H7 (cell line): ENCODE measurements at places on chromosomes 1 and 21.

- DNase-seq: no peak
These were observed 42.2 kb downstream of the H3-3A start for GRCh38 chr1:226104671-226105121.

DNA sequence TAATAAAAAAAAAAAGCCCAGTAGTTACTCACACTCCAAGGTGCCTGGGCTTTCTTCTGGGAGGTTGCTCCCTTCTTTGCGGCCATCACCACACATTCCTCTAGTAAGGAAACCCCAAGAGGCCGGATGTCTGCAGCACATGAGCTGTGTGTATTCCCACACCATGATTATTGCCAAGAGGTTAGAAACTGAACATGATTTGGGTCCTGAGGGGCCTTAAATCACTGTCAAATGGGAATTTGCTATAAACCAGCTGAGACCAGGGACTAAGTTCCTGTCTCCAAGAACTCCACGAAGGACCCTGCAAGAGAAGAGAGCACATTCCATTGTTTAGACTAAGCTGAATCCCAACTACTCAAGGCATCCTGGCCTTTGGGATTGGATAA is 85.3 kb upstream of the SSX2IP start:
- no peak for DNase-seq

GRCh38 chr1:198959032-198959431 is 320.2 kb downstream of the PTPRC start:
- no peak for DNase-seq

GRCh38 chr1:107964336-107965109 is 457 bp downstream of the VAV3 start:
- peak; percentile 78 for DNase-seq

DNA sequence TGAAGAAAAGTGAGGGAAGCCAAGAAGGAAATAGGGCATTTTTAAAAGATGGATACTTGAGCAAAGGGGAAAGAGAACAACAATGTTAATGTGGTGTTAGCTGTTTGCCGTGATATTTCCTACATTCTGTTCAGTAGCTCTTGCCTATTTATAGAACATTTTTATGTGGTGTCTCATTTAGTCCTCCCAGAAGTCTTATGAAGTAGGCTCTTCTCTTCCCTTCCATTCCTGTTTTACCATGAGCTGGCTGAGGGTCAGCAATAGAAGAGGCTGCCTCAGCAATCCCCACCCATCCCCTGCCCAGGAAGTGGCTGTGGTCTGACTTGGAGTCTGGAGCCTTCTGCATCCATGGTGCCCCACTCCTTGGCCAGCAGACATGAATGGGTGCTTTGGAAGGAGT is 60.1 kb downstream of the KIAA0040 start:
- no peak for DNase-seq

- no peak for DNase-seq
These were observed 21.1 kb upstream of the LAMC2 start for GRCh38 chr1:183164963-183165362.

DNA sequence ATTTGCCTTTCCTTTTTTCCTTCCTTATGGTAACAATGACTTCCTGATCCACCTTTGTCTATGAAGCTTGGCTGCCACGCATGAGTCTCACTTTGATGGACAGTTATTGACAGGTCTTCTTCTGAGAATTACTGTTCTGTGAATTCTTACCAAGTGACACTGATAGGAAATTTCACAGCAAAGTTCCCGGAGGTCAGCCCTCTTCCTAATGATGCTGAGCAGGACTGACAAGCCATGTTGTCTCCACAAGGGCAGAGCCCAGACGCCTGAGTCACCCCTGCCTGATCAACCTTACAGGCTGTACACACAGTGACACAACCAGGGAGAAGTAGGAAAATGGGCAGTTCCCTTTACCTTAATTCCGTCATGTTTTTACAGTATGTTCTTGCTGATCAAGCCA is 44.2 kb downstream of the ZC3H11B start:
- DNase-seq: no peak

GRCh38 chr1:193569096-193569982 is 382.9 kb upstream of the B3GALT2 start:
- DNase-seq: no peak

GRCh38 chr1:169326956-169327268 is 40.7 kb downstream of the NME7 start:
- DNase-seq: no peak

- no peak for DNase-seq
These were observed 725.1 kb downstream of the BRINP3 start for GRCh38 chr1:189752461-189752995.

DNA sequence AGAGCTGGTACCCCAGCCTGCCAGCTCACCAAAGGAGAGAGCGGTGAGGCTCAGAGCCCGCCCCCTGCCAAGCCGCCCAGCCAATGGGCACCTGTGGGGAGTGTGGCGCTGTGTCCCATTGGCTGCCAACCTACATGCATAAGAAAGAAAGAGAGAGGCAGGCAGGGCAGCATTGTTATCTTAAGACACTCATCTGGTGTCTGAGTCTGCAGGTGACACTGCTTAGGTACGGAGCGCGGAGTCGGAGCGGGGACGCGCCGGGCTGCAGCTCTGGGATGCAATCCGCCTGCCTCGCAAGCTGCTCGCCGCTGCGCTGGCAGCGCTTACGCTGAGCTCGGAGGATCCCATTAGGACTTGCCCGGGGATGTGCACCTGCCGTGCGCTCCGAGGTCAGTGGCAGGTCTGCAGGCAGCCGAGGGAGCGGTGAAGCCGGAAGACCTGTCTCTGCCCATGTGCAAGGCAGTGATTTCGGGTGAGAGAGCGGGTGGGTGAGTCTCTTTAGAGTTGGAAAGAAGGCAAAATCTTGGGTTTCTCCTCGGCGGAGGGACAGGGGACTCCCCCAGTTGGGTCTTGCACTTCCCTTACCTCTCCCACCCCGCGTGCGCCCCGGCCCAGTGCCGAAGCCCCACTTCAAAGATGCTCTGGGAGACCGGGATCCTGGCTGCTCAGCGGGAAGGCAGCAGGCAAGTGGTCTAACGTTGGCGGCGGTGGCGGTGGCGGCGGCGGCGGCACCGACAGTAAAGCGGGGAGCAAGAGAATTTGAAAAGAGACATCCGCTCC is at the start of gene BRINP2:
Gene BRINP2, plus strand, starts transcription at position 203 of the 780 bp plus-strand sequence. CDS start 58,919 bp downstream, outside the sequence.
- peak; percentile 93 for DNase-seq

- DNase-seq: peak; percentile 24
These were observed 9.6 kb downstream of the ACTRT2 start for GRCh38 chr1:3030663-3031381.

GRCh38 chr1:76921590-76921989 is 54.3 kb downstream of the ST6GALNAC5 start:
- DNase-seq: no peak

DNA sequence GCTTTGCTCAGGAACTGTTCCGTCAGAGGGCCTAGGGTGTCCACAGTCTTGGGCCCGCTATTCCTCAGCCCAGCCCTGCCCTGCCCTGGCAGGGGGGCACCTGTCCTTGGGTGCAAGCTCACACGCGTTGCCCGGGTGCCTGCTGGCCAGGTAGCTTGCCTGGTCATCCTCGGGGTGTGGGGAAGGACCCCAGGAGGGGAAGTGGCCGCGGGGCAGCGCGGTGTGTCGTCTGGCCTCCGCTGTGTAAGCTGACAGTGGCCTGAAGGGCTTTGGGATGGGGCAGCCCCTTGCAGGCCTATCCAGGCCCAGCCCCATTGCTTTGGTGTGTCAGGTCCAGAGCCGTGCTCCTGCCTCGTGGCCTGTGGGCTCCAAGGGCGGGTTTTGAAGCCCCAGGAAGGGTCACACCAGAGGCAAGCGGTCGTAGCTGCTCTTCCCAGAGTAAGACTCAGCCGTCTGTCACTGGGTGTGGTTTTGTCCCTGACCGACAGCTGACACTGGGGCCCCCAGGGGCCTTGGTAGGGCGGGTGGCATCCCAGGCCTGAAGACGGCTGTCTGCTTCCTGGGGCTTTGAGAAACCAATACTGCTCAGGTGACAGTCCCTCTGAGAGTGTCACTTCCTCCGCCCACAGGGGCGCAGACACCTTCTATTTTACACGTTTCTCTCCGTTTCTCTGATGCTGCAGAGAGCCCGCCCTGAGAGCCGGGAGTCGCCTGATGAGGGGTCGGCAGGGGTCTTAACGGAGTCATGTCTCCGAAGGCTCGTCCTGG is 72.1 kb downstream of the SKI start:
- no peak for DNase-seq

- DNase-seq: no peak
These were observed 74.6 kb downstream of the CRB1 start for GRCh38 chr1:197342669-197343068.

- DNase-seq: no peak
These were observed 209.0 kb upstream of the TMEM51 start for GRCh38 chr1:14944471-14944985.

- no peak for DNase-seq
These were observed 1.8 kb downstream of the CELA2B start for GRCh38 chr1:15477646-15478212.

- DNase-seq: peak; percentile 38
These were observed 288.7 kb downstream of the SPATA17 start for GRCh38 chr1:217919683-217920388.

DNA sequence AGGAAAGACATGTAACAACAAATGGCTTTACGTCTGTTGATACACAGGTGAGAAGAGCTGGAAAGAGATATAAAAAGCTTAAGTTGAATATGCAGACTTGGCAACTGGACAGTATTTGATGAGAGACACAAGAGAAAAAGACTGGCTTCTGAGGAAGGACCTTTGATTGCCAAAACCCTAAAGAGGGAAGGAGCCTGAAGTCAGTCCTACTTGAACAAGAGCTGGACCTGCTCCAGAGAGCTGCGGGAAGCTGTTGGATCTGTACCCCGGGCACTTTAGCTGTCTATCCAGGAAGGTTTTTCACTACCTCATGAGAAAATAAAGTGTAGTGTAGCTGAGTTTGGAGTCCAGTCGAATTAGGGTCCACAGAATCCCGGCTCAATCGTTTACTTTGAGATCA is 25.3 kb upstream of the LRRC8B start:
- DNase-seq: no peak

DNA sequence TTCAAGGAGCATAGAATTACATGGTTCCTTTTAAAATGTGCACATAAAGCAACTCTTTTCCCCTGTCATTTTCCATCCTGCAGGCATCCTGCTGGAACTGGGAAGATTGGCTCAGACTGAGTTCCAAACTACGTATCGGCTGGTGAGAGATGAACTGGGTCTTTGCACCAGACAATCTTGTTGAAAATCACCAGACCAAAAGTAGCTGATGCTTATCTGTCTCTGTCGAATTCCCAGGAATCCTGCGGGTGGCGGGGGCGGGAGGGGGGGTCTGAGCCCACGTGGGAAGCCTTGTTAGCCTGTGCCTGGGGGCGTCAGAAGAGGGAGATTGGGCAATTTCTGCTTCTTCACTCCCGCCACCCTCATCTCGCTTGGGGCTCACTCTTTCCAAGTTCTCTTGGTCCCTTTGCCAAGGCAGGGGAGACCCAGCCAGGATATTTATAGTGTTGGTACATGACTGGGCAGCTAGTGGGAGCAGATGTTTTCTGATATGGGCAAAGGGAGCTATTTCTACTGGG is 90.1 kb upstream of the SLC25A33 start:
- DNase-seq: peak; percentile 46

DNA sequence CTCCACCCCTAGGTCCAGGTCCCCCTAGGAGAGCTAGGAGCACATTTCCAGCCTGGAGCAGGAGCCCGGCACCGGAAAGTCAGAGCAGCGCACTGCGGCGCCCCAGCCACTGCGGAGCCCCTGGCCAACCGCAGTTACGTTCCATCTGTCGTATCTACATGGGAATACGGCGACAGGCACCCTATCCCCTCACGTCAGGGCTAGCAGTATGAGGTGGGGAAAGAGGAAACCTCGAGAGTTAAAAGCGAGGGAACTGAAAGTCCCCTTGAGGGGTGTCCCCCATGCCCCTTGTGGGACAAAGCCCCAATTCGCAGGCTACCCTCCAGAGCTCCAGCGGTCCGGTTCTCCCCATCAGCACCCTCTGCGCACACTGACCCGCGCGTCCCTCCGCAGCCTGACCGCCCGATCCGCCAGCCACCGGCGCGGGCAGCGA is 995 bp downstream of the COLGALT2 start:
- DNase-seq: peak; percentile 74

DNA sequence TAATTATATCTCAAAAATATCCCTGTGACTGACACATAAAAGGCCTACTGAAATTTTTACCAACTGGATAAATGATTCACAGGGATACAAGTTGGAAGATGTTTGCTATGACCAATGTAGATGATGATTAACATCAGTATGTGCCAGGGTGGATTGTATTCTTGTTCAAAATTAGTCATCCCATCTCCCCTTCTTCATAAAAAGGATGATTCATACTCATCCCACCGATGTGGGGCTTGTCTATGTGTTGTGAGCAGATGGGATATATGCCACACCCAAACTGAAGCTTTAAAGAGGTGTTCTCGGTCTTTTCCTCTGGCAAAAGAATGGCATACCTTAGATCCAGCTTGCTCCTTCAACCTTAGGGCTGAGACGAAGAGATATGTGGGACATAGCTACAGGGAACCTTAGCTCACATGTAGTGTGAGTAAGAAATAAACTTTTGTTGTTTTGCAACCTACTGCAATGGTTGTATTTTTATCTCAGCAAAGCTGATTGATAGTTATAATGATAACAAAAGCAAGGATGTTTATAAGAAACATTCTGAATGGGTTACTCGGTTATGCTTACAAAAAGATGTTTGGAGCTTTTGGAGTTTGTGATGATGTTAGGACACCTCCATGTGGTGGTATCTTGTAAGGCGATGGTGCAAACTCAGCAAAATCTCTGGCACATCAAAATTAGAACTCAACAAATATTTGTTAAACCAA is 29.4 kb downstream of the SPATA17 start:
- DNase-seq: peak; percentile 13

DNA sequence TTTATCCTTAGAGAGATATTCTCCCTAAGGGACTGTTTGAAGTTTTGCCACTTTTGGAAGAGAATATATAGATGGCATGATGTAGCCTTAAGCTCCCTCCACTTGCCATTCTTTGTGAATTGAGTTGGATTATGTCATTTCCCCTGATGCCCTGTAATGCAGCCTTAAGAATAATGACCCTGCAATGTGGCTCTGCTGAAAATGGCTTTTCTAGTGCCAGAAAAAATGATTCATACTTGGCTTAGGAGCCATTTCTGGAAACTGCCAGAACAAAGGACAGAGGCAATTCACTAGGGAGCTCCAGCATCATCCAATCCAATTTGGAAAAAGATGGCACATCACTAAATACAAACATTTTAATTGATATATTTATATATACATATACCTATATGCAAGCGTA is 265.3 kb downstream of the SPATA17 start:
- no peak for DNase-seq

- DNase-seq: no peak
These were observed 12.1 kb downstream of the PRKACB start for GRCh38 chr1:84156210-84156621.

- no peak for DNase-seq
These were observed 14.7 kb upstream of the CHIA start for GRCh38 chr1:111275780-111276433.
